Neuronal stem cell (in vitro differentiated cells): ENCODE measurements at places on chromosomes 13 and 19.
A peak's percentile ranks its signal among the peaks of the same experiment; 100 is the strongest.

GRCh38 chr13:44806826-44807225 lies 182.4 kb downstream of the NUFIP1 start:
- H3K4me1 ChIP-seq: no peaks in the 10 kb centered on the region
- H3K4me3 ChIP-seq: no peak overlapping the region
- no peak overlapping the region for H3K27ac ChIP-seq

GRCh38 chr13:26589754-26590153 lies 32.3 kb downstream of the WASF3 start:
- peaks cover 3% of the 10 kb centered on the region for H3K4me1 ChIP-seq
- DNase-seq: no peak
- H3K27me3 ChIP-seq: no peaks in the 10 kb centered on the region

DNA sequence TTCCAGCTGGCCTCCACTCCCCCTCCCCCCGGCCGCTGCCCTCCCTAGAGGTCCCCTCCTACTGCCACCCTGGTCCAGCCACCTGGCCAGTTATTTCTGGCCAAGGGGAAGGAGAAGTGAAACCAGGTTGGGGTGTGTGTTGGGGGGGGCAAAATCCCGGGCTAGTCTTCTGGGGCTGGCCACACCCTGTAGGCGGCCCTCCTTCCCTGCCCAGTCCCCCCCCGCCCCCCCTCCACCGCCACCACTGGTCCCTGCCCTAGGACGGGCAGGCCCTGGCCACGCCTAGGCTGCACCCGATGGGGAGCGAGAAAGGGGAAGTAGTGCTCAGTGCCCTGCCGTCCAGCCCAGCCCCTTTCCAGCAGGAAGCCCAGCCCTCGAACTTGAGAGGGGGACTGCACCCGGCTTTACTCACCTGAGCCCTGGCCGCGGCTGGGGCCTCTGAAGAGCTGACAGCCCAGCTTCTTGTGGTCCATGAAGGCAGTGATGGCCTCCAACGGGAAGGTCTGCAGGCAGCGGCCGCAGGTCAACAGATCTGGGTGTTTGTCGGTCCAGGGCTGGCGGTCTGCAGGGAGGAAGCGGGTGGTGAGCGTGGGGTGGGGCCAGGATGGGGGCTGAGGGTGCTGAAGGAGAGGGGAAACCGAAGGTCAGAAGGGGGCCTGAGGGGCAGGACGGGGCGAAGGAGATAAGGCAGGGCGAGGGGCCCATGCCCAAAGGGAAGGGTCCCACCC lies 813 bp downstream of the ZNF296 start:
- H3K4me1 ChIP-seq: peaks cover 14% of the 10 kb centered on the region
- H3K27ac ChIP-seq: no peak overlapping the region
- H3K36me3 ChIP-seq: peaks cover 3% of the 10 kb centered on the region
- DNase-seq: no peak
- peaks cover 5% of the 10 kb centered on the region for H3K27me3 ChIP-seq

DNA sequence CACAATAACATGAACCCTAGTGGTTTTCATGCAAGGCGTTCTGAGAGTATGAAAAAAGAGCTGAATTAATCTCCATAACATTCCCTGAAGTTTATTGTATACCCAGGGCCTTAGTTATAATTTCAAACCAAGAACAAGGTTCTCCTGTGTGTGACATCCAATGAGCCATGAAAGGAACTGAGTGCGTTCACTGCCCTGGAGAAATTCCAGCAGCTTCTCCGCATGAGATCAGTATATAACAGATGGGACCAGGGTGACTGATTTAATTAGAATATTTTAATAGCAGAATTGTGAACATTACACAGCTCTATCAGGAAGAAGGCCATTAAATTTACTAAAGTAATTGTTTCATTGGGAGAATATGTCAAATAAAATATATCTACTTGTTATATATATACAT lies 1190.5 kb upstream of the SLC10A2 start:
- no peak overlapping the region for H3K27ac ChIP-seq
- H3K4me3 ChIP-seq: no peak overlapping the region
- H3K4me1 ChIP-seq: no peaks in the 10 kb centered on the region
- DNase-seq: no peak
- no peaks in the 10 kb centered on the region for H3K36me3 ChIP-seq

DNA sequence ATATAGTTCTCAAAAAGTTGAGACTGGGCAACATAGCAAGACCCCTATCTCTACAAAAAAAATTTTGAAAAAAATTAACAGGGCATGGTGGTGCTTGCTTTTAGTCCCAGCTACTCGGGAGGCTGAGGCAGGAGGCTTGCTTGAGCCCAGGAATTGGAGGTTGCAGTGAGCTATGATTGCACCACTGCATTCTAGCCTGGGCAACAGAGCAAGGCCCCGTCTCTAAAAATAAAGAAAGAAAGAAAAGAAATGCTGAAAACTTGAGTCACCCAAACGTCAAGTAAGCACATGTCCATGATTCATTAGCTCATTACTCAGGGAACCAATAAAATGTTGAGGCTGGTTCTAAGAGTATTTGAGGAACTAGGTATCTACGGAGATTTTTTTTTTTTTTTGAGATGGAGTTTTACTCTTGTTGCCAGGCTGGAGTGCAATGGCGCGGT lies 33.9 kb upstream of the SEMA6B start:
- no peak overlapping the region for H3K27ac ChIP-seq
- H3K27me3 ChIP-seq: no peaks in the 10 kb centered on the region
- no peaks in the 10 kb centered on the region for H3K36me3 ChIP-seq
- H3K4me1 ChIP-seq: peaks cover 4% of the 10 kb centered on the region
- no peak for DNase-seq
- no peak overlapping the region for H3K4me3 ChIP-seq

DNA sequence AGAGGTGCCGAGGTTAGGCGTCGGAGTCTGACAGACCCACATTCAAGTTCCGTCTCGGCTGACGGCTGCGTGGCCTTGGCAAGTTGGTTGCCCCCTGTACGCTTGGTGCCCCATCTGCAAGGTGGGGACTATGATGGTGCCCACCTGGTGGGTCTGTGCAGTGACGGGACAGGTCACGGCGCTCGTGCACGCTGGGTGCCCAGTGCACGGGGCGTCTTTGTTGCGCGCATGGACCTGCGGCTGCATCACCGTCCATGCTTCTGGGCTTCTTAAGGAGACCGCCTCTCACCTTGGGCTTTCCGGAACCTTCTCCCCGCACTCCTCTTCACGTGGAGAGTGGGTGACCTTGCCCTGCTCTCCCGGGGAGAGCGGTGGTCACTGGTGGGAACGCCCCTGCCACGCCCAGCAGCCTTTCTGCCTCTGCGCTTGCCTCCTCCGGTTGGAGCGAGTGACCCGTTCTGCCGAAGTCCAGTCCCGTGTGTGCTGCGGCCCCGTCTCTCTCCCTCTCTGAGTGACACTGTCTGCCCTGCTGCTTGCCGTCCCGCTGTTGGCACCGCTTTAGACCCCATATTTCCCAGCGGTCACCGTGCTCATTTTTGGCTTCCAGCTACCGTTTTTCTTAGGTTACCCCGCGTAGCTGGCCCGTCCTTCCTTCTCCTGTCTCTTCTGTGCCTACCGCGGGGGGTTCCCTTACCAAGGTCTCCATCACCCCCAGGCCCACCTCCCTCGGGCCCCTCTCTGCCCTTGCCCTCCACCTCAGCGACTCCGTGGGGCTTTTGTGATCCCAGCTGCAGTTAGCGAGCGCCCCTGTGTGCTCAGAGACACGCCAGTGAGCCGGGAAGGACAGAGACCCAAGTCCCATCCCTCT lies 6.4 kb downstream of the ATP11A start:
- H3K4me1 ChIP-seq: peaks cover 19% of the 10 kb centered on the region
- no peak overlapping the region for H3K27ac ChIP-seq
- peaks cover 1% of the 10 kb centered on the region for H3K36me3 ChIP-seq
- DNase-seq: no peak

GRCh38 chr13:59261928-59262488 lies 901.7 kb downstream of the DIAPH3 start:
- no peak overlapping the region for H3K4me3 ChIP-seq
- no peaks in the 10 kb centered on the region for H3K36me3 ChIP-seq
- no peak overlapping the region for H3K27ac ChIP-seq
- no peaks in the 10 kb centered on the region for H3K27me3 ChIP-seq
- peaks cover 9% of the 10 kb centered on the region for H3K4me1 ChIP-seq

DNA sequence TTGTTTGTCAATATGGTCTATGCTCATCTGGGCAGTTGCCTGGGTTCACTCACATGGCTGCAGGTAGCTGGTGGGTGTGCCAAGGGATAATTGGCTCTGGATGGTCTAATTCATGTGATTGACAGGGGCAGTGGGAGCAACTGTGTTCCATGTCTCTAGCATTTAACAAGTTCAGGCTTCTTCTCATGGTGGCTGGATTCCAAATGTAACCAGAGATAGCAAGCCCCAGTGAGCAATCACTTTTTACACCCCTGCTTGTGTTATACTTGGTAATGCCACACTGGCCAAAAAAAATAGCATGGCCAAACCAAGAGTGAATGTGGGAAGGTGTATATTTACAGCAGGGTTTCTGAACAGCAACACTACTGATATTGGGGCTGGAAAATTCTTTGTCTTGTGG lies 89.6 kb upstream of the TNFSF11 start:
- H3K4me1 ChIP-seq: no peaks in the 10 kb centered on the region
- no peak for DNase-seq
- no peaks in the 10 kb centered on the region for H3K27me3 ChIP-seq
- no peak overlapping the region for H3K4me3 ChIP-seq
- H3K27ac ChIP-seq: no peak overlapping the region
- H3K36me3 ChIP-seq: no peaks in the 10 kb centered on the region

- no peak overlapping the region for H3K27ac ChIP-seq
- H3K27me3 ChIP-seq: no peaks in the 10 kb centered on the region
- no peak for DNase-seq
- H3K36me3 ChIP-seq: peaks cover 47% of the 10 kb centered on the region
- H3K4me3 ChIP-seq: no peak overlapping the region
These were observed 36.5 kb downstream of the GTF2F2 start for GRCh38 chr13:45156565-45157361.

GRCh38 chr13:73607489-73608156 lies 526.6 kb downstream of the KLF12 start:
- H3K36me3 ChIP-seq: no peaks in the 10 kb centered on the region
- H3K4me3 ChIP-seq: no peak overlapping the region
- no peak overlapping the region for H3K27ac ChIP-seq

- H3K27ac ChIP-seq: no peak overlapping the region
- H3K27me3 ChIP-seq: no peaks in the 10 kb centered on the region
- H3K4me1 ChIP-seq: peaks cover 17% of the 10 kb centered on the region
- peak; percentile 50 for DNase-seq
- peaks cover 59% of the 10 kb centered on the region for H3K36me3 ChIP-seq
- peak overlapping the region; percentile 98 for H3K4me3 ChIP-seq
These were observed 514 bp downstream of the PCID2 start for GRCh38 chr13:113207890-113208420.
